ENCODE measurements at places on chromosomes 1 and 21.

- DNase-seq = no peak
- H3K4me3 ChIP-seq = no peak overlapping the region
- no peaks in the 10 kb centered on the region for H3K36me3 ChIP-seq
- H3K27ac ChIP-seq = no peak overlapping the region
- peaks cover 10% of the 10 kb centered on the region for H3K27me3 ChIP-seq
These were observed 116.6 kb downstream of the ATG4C start for GRCh38 chr1:62900566-62900965.

- DNase-seq = peak; percentile 74
- H3K27ac ChIP-seq = no peak overlapping the region
- H3K4me1 ChIP-seq = peaks cover 21% of the 10 kb centered on the region
- H3K27me3 ChIP-seq = peaks cover 54% of the 10 kb centered on the region
These were observed 950 bp upstream of the INKA2 start for GRCh38 chr1:111739925-111740765.

- H3K27me3 ChIP-seq = no peaks in the 10 kb centered on the region
- no peak overlapping the region for H3K27ac ChIP-seq
- H3K36me3 ChIP-seq = no peaks in the 10 kb centered on the region
- H3K4me1 ChIP-seq = no peaks in the 10 kb centered on the region
- no peak overlapping the region for H3K4me3 ChIP-seq
These were observed 91.9 kb upstream of the KCNK2 start for GRCh38 chr1:214990619-214991018.

- H3K27me3 ChIP-seq = no peaks in the 10 kb centered on the region
- peaks cover 45% of the 10 kb centered on the region for H3K36me3 ChIP-seq
- no peak overlapping the region for H3K27ac ChIP-seq
- DNase-seq = no peak
- H3K4me3 ChIP-seq = no peak overlapping the region
These were observed 57.2 kb downstream of the ZZZ3 start for GRCh38 chr1:77625250-77625649.

- no peak overlapping the region for H3K27ac ChIP-seq
- H3K36me3 ChIP-seq = no peaks in the 10 kb centered on the region
- peaks cover 2% of the 10 kb centered on the region for H3K27me3 ChIP-seq
- no peak overlapping the region for H3K4me3 ChIP-seq
- peaks cover 15% of the 10 kb centered on the region for H3K4me1 ChIP-seq
These were observed 30.2 kb upstream of the DISC1 start for GRCh38 chr1:231596337-231596791.

DNA sequence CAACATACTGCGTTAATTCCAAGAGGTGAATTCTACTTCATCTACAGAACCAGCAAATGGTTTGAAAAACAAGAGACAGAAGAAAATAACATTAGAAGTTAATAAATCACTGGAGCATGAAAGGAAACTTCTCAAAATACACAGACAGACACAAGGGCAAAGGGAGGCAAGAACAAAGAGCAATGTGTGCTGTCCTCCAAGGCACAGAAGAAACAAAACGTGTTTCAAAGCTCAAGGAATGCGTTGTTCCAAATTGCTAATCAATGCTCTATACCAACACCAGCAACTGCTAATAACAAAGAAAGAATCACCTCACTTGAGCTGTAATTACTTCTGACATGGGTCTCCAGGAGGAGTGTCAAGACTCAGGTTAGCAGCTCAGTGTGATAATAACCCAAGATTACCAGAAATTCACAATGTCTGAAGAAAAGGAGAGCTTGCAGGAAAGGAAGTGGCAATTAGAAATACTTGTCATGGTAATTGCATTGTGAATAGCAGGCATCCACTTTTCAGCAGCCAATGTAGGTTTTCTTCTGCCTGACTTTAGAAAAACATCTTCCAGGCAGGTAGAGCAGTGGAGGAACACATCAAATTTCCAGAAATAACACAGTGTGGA is 175.4 kb downstream of the SEC16B start:
- no peaks in the 10 kb centered on the region for H3K4me1 ChIP-seq
- H3K27me3 ChIP-seq = no peaks in the 10 kb centered on the region
- no peak overlapping the region for H3K4me3 ChIP-seq
- H3K36me3 ChIP-seq = no peaks in the 10 kb centered on the region
- no peak overlapping the region for H3K27ac ChIP-seq
- DNase-seq = no peak

DNA sequence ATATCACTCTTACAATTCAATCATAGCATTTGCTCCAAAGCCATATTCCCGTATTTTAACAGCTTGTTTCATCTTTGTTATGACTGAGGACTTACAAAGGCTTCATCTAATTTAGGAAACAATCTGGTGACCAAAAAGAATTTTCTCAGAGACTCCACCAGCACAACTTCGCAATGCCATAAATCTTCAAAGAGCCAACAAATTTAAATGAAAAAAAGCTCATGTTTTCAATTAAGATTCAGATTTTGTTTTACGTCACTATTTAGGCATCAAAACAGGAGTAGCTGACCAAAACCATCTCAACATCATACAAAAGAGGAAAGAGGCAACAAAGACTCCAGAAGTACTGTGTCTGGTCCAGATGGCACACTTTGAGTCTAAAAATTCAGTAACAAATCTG is 373.3 kb downstream of the TTLL7 start:
- no peak for DNase-seq
- H3K36me3 ChIP-seq = no peaks in the 10 kb centered on the region
- no peak overlapping the region for H3K27ac ChIP-seq
- no peaks in the 10 kb centered on the region for H3K27me3 ChIP-seq
- H3K4me3 ChIP-seq = no peak overlapping the region

GRCh38 chr1:182293119-182293589 is 98.4 kb downstream of the GLUL start:
- no peaks in the 10 kb centered on the region for H3K4me1 ChIP-seq
- H3K36me3 ChIP-seq = no peaks in the 10 kb centered on the region
- no peaks in the 10 kb centered on the region for H3K27me3 ChIP-seq
- no peak for DNase-seq

- peak; percentile 82 for DNase-seq
- no peaks in the 10 kb centered on the region for H3K4me1 ChIP-seq
- H3K4me3 ChIP-seq = no peak overlapping the region
- H3K27me3 ChIP-seq = peaks cover 7% of the 10 kb centered on the region
These were observed 19.7 kb upstream of the ALDH9A1 start for GRCh38 chr1:165717918-165718515.

GRCh38 chr1:25896266-25896665 is 10.0 kb downstream of the STMN1 start:
- no peak overlapping the region for H3K4me3 ChIP-seq
- DNase-seq = no peak
- peaks cover 23% of the 10 kb centered on the region for H3K36me3 ChIP-seq
- H3K4me1 ChIP-seq = peaks cover 31% of the 10 kb centered on the region

GRCh38 chr1:199223936-199224335 is 585.1 kb downstream of the PTPRC start:
- no peak for DNase-seq
- H3K27ac ChIP-seq = no peak overlapping the region
- H3K4me1 ChIP-seq = peaks cover 14% of the 10 kb centered on the region
- H3K36me3 ChIP-seq = peaks cover 4% of the 10 kb centered on the region

DNA sequence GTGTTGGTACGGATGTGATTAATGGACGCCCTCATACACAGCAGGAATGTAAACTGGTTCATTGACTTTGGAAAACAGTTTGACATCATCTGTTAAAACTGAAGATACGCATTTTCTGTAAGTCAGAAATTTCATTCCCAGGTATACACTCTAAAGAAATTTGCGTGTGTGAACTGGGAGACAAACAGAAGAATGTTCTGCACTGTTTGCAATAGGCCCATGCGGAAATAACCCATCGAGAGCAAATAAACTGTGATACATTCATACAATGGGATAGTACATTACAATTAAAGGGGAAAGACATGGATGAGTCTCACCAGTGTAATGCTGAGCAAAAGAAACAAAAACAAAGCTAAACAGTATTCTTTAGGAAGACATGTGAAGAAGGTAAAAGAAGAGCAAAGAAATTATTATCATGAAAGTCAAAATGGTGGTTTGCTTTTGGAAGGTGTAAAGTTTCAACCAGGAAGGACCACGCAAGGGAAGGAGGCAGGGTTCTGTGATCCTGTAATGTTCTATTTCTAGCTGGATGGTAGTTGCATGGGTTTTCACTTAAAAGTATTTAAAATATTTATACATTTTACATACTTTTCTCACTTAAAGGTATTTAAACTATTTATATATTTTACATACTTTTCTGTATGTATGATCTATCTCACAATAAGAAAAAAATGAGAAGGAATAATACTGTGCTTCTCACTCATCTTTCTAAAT is 30.3 kb downstream of the INTS7 start:
- H3K36me3 ChIP-seq = peaks cover 47% of the 10 kb centered on the region
- no peak overlapping the region for H3K4me3 ChIP-seq
- H3K27ac ChIP-seq = no peak overlapping the region
- no peak for DNase-seq

GRCh38 chr1:116328671-116329070 is 44.4 kb upstream of the ATP1A1 start:
- no peaks in the 10 kb centered on the region for H3K36me3 ChIP-seq
- H3K27me3 ChIP-seq = no peaks in the 10 kb centered on the region
- peaks cover 38% of the 10 kb centered on the region for H3K4me1 ChIP-seq
